GM12865 (cell line): ENCODE measurements at places on chromosomes 4 and X.
A peak's percentile ranks its signal among the peaks of the same experiment; 100 is the strongest.

DNA sequence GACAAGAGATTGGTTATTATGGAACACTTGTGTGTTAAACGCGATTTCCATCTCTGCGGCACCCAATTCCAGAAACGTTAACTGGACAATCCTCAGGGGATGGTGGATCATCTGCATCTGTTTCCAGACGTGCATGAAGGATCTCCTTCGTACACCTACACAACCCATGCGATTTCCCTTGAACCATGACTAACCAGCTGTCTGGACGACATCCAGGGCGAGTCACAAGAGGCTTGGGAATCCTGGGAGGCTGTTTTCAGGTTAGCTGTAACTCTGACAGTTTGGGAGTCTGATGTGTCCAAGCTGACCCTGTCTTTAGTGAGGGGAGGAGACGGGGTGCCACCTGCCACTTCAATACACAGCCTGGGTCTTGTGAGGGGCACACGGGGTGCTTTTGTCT is 84.5 kb downstream of the GATB start:
- DNase-seq: no peak

- no peak for DNase-seq
Observed at GRCh38 chr4:77092975-77093374, 17.2 kb upstream of the CCNI start.

DNA sequence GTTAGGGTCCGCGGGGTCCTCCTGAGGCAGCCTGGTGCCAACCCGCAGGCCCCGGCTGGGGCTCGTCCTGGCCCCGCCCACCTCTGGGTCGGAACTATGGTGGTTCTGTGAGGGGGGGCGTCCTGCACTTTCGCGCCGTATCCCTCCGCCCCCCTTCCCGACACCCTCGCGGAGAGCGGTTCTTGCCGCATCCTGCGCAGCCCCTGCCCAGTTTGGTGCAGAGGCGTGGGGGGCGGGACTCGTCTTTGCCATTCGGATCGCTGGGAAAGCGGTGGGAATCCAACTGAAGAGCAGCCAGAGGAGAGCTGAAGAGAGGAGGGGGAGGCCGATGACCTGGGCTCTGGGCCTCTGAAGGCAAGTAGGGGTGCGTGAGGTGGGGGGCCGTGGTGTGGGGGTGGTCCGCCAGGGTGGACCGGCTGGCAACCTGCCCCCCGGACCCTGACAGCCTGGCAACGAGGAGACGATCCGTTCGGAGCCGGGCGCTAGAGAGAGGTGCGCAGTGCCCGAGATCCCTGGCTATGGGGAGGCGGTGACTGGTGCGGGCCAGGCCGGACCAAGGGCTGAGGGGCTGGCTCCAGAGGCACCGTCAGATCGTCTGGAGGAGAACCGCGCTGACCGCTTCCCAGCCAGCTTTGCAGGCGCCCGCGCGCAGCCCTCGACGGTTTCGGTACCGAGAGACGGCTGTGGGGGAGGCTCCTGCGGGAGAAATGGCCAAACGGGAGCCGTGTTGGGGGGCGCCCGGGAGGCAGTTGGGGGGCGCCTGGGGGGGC is at the start of gene GPRASP1:
Gene GPRASP1, plus strand, starts transcription at position 242 of the 770 bp plus-strand sequence. CDS start 2,431 bp downstream, outside the sequence.
- no peak for DNase-seq

GRCh38 chr4:40987151-40987550 is 227.2 kb downstream of the APBB2 start:
- DNase-seq: no peak

DNA sequence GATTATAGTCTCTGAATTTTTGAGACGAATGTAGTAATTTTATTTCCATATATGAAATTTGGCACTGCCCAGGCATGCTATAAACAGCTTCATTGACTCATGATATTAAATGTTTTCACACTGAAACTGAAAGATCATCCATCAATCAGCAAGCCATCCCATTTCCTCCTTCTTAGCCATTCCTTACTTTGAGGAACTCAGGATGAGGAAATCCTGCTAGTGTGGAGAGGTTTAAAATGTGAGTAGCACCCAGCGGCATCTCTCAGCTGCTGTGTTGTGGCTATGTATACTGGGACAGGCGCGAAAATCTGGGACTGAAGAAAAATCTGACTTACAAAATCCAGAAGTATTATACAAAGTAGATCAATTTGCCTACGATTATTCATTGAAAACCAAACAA is 52.1 kb downstream of the PTCHD1 start:
- DNase-seq: no peak

DNA sequence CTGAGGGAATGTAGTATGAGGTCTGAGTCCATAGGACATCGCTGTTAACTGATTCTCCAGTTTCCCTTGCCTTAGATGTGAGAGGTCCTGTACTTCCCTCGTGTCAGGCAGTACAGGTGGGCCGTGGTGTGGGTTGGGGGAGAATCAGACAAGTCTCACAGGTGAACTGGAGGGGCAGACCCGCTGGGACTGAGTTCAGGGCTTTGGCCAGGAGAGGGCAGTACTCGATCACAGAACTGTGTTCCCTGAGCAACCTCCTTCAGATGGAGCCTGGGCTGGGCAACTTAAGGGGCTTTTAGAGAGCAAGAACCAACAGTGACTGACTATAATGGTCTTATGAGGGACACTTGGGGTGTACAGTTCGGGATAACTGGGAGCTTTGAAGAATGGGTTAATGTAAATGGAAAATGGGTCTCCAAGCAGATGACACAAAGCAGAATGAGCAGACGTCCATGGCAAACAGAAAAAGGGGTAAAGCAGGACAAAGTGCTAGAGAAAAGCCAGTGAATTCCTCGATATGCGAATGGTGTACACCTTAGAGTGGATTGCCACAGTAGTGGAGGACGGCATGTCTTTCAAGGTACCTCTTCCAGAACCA is 83.6 kb downstream of the CCNG2 start:
- DNase-seq: peak; percentile 76

GRCh38 chr4:6423575-6423974 is 48.8 kb downstream of the PPP2R2C start:
- peak; percentile 54 for DNase-seq

DNA sequence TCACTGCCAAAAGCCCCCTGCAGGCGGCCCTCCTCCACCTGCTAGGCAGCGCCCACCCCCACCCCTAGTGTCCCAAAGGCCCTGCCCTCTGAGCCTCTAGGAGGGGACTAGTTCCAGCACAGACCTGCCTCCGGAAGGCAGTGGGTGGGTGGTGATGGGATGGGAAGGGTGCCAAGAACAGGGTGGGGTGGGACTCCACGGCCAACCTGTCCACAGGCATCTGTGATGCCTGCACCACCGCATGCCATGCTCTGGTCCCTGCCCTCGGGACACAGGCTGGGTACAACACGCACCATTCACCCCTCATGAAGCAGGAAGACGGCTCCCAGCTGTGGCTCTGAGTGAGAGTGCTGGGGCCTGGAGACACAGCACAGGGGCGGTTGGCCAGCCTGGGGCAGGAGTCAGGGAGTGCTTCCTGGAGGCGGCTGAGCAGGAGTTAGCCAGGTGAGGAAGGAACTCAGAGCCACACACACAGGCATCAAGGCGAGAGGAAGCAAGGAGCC is 243.1 kb upstream of the PSAPL1 start:
- DNase-seq: no peak

DNA sequence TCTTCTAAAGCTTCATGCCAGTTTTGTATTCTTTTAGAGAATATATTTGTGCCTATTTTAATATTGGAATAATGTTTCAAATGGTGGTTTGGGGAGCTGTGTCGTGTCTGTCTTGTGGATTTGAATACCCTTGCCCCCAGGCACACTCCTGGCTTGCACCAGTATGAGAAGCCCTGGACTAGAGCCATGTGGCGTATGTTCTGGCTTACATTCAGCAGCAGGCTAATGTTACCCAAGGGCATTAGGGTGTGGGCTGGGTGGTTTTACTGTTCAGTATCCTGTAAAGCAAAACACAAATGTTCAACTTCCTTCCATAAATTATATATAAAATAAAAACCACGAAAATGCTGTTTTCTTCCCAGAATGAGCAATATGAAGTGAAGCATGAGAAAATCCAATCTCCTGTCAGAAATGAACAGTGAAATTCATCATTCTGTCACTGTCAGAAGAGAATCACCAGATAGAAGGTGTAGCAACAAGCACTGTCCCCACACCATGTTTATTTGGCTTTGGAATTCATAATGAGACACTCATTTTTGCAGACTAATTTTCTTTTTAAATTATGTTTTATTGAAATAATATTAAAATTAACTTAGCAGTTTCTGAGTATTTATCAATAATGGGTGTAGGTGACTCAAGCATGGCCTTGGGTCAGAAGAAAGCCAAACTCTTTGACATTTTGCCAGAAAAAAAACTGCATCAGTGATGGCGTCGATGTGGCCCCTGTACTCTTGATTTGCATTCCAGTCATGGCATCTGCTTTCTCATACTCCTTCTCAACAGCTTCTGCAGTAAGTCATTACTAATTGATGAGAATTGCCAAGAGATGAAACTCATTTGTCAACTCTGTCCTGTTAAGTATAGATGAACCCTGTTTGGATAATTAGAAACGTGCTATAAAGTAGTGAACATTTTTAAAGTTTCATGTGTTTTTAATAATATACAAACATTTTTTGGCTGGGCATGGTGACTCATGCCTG is 43.8 kb downstream of the WWC2 start:
- DNase-seq: no peak

DNA sequence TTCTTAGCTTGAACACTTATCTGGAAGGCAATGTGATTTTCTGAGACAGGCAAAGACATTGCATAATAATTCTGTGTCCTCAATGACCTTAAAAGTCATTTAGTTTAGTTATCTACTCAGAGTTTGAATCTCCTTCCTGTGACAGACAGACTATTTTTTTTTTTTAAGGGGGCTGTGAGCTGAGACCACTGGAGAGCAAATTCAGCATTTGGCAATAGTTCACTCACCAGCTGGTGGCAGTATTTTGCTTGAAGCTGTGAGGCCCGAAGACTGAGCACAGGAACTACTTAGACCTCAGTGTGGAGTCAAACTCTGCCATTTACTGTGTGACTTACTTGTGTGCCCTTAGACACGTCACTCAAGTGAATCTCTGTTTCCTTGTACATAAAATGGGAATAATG is 22.9 kb upstream of the CPE start:
- peak; percentile 62 for DNase-seq

DNA sequence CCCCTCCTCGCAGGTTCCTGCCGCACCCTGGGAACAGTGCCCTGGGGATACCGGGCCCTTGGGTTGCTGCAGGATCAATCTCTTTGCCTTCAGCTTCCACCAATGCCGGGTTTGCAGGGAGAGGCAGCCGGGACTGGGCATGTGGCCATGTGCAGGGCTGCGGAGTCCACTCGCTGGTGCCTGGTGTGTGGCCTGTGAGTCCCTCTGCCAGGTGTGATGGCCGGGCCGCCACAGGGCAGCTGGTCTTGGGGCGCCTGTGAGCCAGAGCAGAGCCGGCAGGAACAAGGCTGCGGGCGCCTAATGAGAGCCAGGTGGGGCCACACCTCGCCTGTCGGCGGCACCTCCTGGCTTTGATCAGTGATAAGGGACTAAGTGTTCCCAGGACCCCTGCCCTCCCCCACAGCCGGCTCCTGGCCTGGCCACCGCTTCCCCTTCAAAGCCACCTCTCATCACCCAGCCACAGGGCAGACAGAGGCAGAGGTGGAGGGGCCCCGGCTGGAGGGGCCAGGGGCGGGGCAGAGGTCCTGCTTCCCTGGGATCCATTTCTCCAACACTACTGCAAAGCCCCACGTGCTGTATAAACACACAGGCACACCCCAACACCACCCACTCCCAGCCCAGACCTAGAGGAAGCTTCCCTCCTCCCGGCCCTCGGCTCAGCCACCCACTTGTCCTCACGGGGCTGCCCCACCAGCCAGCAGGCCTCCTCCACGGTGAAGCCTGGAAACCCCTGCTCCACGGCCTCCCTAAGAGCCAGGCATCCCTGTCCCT is 132.7 kb downstream of the CPZ start:
- DNase-seq: no peak
